A172 (cell line): ENCODE measurements at places on chromosomes 5 and 9.

DNA sequence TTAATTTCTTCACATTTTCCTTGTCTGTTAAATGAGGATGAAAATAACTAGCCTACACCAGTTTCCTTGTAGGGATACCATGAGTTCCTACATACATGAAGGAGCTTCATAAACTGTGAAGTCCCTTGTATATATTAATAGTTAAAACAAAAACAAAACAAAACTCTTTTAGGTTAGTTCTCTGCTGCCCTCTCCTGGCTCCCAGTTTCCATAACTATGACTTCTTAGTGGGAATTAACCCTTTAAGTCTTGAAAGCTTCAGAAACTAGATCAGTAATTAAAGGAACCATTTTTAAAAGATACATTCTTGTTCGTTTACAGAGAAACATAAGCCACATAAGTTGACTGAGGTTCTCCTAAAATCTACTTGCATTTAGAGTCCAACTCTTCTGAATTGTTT, 500.0 kb upstream of the C9orf72 start:
- DNase-seq, result peak; percentile 45

DNA sequence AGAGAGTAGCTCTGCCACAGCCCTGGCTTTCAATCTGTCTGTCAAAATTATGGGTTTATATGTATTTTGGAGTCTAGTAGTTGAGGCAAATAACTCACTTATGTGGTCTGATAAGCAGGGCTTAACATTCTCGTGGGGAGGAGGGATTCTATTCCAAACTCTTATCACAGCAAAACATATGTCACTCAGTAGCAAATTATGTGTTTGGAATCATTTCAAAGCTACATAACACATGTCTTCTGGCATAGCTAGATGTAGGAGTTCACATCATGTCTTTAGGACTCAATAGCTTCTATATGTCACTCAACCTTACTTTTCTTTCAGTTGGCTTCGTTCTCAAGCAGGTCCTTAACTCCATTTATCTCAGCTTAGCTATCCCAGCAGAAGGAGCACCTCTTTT, 144.5 kb upstream of the SEMA6A start:
- no peak for DNase-seq

DNA sequence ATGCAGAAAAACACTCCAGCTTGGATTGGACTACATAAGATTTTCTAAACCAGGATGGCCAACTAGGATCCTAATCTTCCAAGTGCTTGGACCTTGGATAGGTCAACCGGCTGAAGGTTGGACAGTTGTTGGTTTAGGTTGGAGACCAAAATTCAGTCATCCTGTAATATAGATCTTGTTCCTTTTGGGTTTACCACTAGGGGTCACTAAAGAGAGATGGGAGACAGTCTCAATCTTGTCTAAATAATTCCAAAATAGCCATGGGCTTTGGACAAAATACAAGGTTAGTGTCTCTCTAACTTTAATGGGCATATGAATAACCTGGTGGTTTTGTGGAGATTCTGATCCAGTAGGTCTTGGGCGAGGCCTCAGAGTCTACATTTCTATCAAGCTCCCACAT, 148.7 kb upstream of the ERCC6L2 start:
- DNase-seq, result peak; percentile 57

GRCh38 chr5:127014573-127014972, 15.8 kb downstream of the MARCHF3 start:
- DNase-seq, result no peak

GRCh38 chr5:45521067-45521466, 175.1 kb downstream of the HCN1 start:
- peak; percentile 60 for DNase-seq
